ENCODE measurements at places on chromosomes 5 and 9.

- DNase-seq: no peak
These were observed 57.7 kb upstream of the MAST4 start for GRCh38 chr5:66538531-66538930.

DNA sequence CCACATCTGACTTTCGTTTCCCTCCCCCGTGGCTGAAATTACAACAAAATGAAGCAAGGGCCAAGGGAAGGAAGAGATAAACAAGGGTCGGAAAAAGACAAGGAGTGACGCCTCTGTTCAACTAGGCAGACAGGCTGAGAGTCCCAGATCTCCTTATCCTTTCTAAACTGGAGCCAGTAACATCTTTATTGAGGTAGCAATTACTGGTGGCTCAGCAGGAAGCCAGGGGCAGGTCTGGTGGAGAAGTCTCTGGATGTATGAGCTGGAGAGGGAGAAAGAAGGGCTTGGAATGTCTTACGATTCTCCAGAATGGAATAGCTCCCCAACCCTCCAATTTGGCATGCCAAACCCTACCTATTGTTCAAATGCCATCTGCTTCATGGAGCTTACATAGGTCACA is 190.8 kb upstream of the BRINP1 start:
- DNase-seq: no peak

DNA sequence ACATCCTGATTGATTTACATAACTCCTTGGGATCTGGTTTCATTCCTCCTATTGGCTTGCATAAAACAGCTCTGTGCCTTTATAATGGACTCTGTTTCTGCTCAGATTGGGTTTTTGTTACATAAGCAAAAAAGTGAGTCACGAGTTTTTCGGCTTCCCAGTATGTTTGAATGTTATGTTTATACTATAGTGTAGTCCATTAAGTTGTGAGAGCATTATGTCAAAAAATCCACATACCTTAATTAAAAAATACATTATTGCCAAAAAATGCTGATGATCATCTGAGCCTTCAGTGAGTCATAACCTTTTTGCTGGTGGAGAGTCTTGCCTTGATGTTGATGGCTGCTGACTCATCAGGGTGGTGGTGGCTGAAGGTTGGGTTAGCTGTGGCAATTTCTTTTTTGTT is 144.6 kb downstream of the CCDC171 start:
- peak; percentile 64 for DNase-seq

- DNase-seq: no peak
These were observed 33.2 kb downstream of the FBXO38 start for GRCh38 chr5:148416921-148417320.

- peak; percentile 34 for DNase-seq
These were observed 21.5 kb downstream of the CWC27 start for GRCh38 chr5:64790210-64790609.

- DNase-seq: no peak
These were observed 157.9 kb upstream of the ALDH1B1 start for GRCh38 chr9:38234479-38235170.

- no peak for DNase-seq
These were observed 71.0 kb upstream of the GPBP1 start for GRCh38 chr5:57102905-57103255.

DNA sequence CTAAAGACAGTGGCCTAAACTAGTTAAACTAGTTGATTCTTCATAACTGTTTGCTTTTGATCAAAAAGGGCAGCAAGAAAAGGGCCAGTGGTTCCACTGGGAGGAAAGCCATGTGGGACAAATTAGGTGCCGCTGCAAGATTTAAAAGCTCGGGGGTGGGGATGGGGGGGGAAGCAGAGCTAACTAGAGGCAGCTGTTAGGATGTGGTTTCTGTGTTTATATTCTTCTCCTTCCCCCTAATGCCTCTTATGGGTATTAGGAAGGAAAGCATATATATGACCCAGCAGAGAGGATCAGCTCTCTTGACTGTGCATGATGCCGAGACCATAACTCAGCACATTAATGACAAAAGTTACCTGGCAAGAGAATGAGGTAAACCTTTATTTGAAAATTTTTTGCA is 65.7 kb downstream of the EFNA5 start:
- DNase-seq: peak; percentile 11
